ENCODE measurements at places on chromosomes 12 and 14. TPM values are rescaled to one million over a fixed set of nuclear protein-coding genes. Genes with fewer than 3 reads are reported as not detected.

Gene CCDC88C
- 68.0 TPM for total RNA-seq

- H3K27ac ChIP-seq, result no peak overlapping the region
- no peaks in the 10 kb centered on the region for H3K4me1 ChIP-seq
- H3K36me3 ChIP-seq, result no peaks in the 10 kb centered on the region
- DNase-seq, result no peak
- no peak overlapping the region for H3K4me3 ChIP-seq
Observed at GRCh38 chr12:51368640-51369517, 22.3 kb downstream of the GALNT6 start.

DNA sequence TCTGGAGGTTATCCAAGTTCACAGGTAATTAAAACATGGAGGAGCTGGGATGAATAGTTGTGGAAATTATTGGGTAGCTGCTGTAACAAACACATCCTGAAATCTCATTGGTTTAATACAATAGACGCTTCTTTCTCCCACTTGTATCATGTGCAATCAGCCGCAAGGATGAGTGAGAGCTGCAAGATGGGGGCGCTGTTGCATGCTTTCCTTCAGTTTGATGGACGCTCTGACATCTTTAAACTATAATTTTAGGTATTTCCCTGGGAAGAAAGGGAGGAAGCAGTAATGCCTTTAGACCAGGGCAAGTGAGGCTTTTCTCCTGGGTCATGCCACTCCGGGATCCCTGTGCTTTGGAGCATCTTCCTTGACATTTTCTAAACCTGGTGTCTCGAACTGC is 178.7 kb downstream of the PAWR start:
- H3K4me3 ChIP-seq, result no peak overlapping the region
- no peaks in the 10 kb centered on the region for H3K27me3 ChIP-seq
- no peak overlapping the region for H3K27ac ChIP-seq
- peak; percentile 26 for DNase-seq
- peaks cover 7% of the 10 kb centered on the region for H3K36me3 ChIP-seq

Gene LRR1
- 8.0 TPM for total RNA-seq

All from glutamatergic neuron (in vitro differentiated cells).